ENCODE measurements at places on chromosomes 11 and 22.
A peak's percentile ranks its signal among the peaks of the same experiment; 100 is the strongest.

DNA sequence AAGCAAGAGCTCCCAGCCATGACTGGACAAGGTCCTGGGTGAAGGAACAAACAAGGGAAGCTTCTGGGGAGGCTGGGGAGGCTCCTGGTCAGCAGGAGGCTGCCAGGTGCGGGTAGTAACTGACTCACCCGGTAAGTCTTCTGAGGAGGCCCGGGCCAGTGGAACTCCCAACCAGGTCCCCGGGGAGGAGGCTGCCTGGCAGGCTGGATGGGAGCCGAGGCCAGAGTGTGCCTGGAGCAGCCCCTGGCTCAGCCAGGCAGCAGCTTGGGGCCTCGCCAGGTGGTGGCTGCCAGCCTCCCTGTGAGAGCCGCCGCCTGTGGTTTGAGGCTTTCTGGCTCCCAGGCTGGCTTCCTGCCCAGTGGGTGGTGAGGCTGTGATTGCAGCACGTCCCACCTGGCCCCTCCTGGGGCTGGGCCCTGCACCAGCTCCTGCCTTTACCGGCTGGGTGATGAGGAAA, 46.2 kb downstream of the IGF2 start:
- DNase-seq = peak; percentile 54

GRCh38 chr11:103483996-103484395, 374.8 kb downstream of the DYNC2H1 start:
- DNase-seq = no peak

DNA sequence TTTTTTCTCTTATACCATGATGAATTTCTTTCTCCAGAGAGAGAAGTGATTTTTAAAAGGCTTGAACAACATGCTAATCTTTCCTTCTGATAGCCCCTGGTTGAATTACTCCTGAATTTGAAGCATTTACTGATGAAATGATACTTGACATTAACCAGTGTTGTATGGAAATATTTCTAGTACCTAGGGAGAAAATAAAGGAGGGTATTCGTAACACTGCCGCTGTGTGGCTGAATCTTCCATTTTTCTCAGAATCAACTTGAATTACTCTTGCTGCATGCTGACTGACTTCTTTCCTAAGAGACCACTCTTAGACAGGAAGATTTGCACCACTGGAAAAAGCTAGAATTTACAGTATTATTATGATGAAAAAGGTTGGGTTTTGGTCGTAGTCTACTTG, 118.3 kb downstream of the FAT3 start:
- no peak for DNase-seq

DNA sequence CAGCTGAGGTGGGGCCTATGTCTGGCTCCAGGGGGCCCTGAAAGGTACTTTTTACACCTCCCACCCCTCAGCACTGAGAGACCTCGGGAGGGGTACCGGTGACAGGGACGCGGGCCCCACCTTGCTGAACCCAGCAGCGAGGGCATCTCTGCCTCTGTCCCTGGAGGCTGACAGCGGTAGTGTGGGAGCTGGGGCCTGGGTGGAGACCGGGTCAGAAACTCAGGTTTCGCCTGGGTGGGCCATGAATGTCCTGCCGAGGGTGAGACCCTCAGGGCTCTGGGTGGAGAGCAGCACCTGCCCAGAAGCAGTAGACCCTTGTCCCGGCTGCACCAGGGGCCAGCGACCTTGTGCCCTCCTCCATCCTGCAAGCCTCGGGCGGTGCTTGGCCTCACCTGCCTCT, 22.2 kb downstream of the PTDSS2 start:
- DNase-seq = no peak

DNA sequence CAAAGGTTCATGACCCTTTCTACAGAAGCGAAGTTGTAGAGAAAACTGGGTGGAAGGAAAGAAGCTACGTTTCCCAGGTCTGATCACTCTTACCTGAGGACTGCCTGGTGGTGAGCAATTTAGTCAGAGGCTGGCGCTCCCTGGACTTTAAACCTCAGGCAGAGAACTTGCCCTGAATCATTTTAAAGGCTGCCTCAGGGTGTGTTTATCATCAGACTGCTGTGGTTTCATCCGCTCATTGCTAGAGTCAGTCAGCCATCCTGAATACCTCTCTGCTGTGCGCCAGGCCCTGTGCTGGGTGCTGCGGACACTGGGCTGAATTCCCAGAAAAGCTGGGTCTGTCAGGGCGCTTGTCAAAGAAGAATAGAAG, 2.7 kb downstream of the DTX4 start:
- DNase-seq = no peak
